ENCODE measurements at places on chromosomes 3 and 15.

- no peak for DNase-seq
Observed at GRCh38 chr15:34470892-34471291, 33.3 kb upstream of the GOLGA8A start.

GRCh38 chr3:184541886-184542562 lies 19.6 kb upstream of the EPHB3 start:
- DNase-seq = no peak

GRCh38 chr15:62085740-62086139 lies 19.0 kb downstream of the C2CD4A start:
- DNase-seq = no peak

- no peak for DNase-seq
Observed at GRCh38 chr15:88646088-88646405, 7.2 kb downstream of the ISG20 start.

GRCh38 chr3:66041828-66042227 lies 3.1 kb upstream of the MAGI1 start:
- no peak for DNase-seq

DNA sequence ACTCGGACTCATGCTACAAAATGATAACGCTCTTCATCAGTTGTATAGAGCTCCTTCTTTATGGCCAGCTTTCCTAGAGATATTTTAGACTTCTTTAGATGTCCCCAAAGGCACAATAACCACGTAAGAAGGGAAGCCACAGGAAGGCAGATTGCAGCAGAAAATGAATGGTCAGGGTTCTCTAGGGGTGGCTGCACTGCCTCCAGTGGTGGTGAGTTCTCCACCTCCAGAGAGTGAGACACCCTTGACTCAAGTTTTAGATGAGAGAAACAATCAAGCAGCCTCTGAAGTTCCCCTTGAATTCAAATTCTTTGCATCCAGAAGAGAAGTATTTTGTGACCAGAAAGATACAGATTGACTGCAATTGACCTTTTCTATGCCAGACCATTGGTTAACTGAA lies 191.5 kb downstream of the TP63 start:
- DNase-seq = no peak

DNA sequence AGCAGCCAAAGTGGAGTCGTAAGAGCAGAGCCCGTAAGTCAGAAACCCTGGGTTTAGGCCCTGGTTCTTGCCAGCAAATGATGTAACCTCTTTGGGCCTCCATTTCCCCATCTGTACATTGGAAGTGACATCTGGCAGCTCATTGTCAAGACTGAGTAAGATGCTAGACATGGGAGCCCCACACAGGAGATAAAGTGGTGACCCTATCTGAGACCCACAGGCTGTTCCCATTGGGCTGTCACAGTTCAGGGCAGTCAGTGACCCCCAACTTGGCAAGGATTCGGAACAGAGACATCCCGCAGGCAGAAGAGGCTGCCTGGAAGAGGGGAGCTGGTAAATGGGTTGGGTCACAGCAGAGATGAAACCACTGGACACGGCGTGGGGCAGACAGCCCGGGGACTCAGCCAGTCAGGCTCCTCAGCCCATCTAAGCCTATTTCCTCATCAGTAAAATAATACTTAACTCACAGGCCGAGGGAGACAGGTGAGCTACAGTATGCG lies 1.8 kb downstream of the CLN6 start:
- no peak for DNase-seq

DNA sequence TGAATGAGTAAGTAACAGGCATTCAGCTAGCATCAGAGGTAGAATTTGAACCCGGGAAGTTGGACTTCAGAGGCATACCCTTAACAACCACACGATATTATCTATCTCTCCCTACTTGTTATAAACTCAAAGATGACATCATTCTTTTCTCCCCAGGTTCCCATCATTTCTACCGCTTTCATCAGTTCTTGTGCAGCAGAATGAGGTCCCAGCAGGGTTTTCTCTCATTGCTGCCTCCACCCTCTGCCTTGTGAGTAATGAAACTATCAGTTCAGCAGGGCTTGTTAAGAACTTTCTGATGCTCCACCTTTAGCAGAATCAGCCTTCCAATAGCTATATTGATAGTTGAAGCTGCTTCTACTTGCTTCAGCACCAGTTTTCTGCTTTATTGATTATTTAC lies 487.5 kb upstream of the KCNMB2 start:
- no peak for DNase-seq

DNA sequence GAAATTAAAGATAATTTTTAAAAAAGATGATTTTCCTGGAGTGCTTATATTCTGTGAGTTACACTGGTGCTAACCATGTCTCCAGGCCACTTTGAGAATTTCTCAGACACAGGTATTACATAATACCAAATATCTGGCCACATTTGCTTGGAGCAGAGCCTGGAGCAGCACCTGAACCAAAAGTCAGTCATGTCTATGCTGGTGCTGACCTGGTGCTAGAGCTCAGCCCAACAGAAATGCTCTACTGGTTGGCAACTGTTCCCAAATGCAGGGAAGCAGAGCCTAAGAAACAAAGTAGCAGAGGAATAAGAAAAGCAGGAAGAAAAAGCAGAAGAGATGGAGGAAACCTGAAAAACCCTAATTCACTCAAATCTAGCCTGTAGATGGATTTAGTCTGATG lies 135.7 kb upstream of the SLC7A14 start:
- DNase-seq = no peak

DNA sequence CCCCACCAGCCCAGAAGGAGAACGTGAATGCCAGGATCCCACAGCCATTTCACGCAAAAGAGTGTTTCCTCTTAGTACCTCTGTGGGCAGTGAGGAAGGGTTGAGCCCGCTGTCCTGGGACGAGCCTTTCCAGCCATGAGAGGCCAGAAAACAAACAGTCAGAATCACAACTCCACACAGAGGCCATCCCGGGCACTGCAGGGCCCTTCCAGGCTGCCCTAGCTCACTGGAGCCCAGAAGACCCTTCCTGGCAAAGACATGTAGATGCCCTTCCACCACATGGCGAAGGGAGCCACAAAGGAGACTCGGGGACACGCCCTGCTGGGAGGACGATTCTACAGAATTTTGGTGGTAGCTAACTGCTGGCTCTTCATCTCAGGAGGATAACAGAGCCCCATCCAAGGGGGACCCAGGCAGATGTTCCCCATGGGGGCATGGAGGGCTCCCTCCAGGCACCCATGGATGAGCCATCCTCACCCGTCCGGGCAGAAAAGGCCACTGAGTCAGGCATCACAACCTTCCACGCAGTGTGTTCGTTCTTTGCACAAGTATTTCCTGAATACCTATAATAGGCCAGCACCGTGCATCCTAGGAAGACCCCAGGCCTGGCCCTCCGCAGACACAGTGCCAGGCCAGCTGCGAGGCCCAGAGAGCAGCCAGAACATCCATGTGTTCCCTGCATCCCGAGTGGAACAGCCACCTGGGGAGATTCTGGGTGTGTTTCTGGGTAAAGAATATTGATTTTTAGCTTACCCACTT lies 47.2 kb downstream of the SLC12A8 start:
- DNase-seq = no peak

GRCh38 chr3:114899186-114899931 lies 247.7 kb downstream of the ZBTB20 start:
- DNase-seq = no peak

- no peak for DNase-seq
Observed at GRCh38 chr3:10253731-10254130, 5.5 kb downstream of the TATDN2 start.

GRCh38 chr15:71559616-71560015 lies 250.7 kb upstream of the NR2E3 start:
- no peak for DNase-seq

DNA sequence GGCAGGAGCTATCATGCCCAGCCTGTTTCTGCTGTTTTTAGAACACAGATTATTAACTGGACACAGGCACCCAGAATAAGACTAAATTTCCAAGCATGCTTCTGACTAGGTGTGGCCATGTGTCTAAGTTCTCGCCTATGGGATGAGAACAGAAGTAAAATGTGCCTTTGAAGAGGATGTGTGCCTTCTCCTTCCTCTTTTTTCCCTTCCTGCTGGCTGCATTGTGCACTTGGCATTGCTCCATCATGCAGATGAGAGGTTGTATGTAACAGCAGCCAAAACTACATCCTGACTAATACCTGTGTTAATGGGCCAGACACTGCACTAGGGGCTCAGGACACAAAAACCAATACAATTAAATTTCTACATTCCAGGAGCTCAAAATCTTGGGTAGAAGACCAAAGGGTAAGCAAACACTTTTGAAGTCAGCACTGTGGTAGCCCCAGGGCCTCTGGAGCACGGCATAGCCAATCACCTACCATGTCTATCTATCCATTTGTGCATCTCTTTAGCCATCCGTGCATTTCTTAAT lies 40.9 kb upstream of the RNU6-1 start:
- DNase-seq = no peak

DNA sequence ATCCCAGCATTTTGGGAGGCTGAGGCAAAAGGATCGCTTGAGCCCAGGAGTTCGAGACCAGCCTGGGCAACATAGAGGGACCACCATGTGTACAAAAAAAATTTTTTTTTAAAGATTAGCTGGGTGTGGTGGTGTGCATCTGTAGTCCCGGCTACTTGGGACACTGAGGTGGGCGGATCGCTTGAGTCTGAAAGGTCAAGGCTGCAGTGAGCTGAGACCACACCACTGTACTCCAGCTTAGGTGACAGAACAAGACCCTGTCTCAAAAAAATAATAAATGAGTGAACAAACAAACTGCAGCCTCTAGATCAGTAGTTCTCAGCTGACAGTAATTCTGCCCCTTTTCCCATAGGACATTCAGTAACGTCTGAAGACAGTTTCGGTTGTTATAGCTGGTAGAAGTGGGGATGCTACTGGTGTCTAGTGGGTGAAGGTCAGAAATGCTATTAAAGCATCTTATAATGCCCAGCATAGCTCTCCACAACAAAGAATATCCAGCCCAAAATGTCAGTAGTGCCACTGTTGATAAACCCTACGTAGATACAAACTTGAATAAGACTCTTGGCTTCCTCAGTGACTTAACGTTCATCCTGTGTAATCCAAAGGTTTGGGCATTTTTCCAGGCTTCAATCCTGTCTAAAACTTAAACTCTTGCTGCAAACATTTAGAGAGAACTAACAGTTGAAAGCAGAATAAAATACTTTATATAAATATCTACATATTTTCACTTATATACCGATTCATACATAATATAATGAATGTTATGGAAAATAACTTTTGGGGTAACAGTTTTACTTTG lies 10.6 kb downstream of the SMC4 start:
- no peak for DNase-seq

DNA sequence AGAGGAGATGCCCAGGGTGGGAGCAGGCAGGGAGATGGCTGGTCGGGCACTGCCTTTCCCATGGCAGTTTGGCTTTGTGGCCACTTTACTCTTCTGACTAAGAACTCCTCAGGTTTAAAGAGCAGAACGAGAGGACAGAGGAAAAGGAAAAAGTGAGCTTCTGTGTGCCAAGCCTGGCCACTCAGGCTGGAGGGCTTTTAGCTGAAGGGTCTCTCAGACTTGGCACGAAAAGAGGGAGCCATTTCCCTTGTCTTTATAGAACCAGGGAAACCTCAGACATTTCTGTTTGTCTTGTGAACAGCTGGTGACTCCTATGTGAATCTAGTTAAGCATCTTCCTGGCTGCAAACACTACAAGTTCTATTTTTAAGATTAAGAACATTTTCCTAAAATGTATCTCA lies 23.3 kb upstream of the PSMD6 start:
- no peak for DNase-seq

DNA sequence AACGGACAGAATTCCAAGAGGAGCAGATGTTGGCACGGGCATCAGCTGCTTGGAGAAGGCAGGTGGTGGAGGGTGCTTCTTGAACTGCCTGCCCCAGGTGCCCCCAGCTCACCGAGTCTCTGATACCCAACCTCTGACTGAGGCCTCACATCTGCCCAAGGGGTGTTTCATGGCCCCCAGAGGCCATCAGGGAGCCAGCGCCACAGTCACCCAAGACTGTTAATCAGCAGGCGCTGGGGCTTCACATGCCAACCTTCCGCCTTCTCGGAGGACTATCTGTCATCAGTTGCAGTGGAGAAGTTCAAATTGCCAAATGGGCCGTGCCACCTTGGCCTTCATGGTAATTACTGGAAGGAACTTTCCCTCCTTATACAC lies 61.9 kb upstream of the SLC6A1 start:
- no peak for DNase-seq

DNA sequence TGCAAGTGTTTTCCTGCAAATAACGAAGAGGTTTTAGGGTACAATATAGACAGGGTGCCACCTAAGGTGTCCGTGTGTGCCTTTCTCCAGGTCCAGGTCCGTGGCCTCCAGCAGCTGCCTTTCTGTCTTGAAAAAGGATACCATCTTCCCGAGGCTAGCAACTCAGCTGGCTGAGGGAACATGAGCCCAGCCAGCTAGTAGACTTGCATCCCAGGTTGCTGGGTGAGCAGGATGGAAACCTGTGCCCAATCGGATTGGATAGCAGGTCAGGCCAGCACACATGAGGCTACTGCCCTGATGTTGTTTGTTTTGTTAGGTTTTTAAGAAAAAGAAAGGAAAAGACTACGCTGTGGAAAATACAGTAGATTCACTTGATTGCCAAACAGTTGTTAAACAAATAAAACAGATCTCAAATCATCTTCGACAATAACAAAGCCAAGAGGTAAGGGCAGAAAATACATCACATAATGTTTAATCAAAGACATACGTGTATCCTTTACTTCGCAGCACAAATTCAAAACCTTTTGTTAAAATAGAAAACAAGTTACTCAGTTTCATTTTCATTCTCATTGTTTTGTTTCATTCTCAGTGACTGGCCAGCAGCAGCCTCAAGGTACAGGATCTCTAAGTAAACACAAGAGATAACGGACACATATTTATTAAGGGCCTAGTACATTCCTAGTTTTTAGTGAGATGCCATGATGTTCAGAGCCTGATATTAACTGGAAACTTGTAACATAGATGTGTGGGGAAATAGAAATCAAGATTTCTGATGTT lies 661.2 kb upstream of the NR2F2 start:
- DNase-seq = no peak

- DNase-seq = no peak
Observed at GRCh38 chr3:56928379-56929068, 126.8 kb upstream of the ARHGEF3 start.

DNA sequence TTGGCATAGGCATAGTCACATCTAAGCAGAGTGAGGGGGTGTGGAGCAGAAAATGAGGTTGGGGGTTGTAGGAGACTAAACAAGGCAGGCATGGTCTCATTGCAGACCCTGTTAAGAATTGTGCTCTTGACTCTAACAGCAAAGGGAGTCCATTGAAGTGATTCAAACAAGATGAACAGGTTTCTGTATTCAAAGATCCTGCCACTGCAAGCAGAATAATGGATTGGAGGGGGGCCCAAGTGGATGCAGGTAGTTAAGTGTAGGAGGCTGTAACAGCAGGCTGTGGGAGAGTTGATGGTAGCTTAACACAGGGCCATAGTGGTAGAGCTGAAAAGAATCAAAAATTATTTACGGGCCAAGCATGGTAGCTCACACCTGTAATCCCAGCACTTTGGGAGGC lies 34.4 kb downstream of the CASR start:
- no peak for DNase-seq

GRCh38 chr3:110752307-110752706 lies 319.3 kb upstream of the NECTIN3 start:
- no peak for DNase-seq

- no peak for DNase-seq
Observed at GRCh38 chr15:25641762-25642161, 202.9 kb upstream of the UBE3A start.
